Tongue (tissue), 3 donors: ENCODE measurements at places on chromosomes 13 and 19. TPM values are rescaled to one million over a fixed set of nuclear protein-coding genes. Genes with fewer than 3 reads are reported as not detected.

Gene ZIM2
- total RNA-seq: 6.1 TPM

DNA sequence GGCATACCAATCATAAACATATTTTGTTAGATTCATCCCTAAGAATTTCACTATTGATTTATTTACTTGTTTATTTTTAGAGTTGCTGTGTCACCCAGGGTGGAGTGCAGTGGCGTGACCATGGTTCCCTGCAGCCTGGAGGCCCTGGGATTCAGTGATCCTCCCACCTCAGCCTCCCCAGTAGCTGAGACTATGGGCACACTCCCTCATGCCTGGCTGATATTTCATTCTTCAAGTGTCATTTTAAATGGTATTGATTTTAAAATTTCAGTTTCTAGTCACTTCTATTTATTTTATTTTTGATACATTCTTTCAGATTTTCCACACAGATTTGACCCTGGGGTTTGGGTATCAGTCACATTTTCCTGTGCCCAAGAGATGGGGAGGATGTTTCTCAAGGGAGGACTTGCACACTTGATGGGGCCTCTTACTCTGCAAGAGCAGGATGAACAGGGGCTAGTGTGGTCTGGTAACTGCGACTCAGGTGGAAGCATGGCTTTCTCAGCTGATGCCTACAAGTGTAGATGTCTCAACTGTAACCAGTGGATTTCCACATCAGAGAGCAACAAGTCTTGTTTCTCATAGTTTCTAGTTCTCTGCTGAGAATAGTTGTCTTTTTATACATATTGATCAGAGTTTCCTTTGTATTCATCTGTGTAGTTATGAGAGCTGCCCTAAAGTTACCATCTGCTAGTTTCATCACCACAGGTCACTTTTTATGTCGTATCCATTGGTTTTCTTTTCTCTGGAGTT is 40.2 kb downstream of the CCNE1 start:
- DNase-seq: no peak

GRCh38 chr19:33186431-33187182 is 7.5 kb upstream of the LRP3 start:
- DNase-seq: no peak

Gene SIGLEC5
- not detected for total RNA-seq

DNA sequence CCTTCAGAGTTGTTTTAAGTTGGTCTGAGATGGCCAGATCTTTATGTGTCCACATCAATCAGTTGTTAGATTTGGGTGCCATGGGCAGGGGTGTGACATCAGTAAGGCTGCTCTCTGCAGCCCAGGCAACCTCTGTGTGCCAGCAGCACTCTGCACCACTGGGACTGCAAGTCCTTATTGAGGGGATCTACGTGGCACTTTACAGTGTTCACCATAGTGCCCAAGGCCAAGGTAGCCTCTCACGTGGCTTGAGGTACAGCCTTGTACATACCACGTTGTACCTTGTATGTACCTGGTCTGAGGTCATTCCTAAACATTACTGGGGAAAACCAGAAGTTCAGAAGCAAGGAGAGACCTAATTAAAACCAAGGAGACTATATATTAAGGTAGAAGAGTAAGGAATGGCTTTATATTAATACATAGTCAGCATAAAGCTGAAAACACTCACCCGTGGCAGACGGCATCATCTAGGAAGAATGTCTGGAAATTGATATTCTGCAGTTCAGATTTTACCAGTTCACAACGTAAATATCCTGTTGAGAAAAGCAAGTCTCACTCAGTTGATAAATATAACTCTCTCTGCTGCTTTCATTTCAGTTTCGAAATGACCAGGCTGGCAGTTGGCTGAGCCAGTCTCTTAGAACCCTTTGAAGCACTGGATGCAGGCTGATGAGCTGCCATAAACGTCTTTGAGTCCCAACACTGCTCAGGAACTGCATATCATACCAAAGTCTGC is 128.8 kb downstream of the ZDHHC20 start:
- DNase-seq: no peak

DNA sequence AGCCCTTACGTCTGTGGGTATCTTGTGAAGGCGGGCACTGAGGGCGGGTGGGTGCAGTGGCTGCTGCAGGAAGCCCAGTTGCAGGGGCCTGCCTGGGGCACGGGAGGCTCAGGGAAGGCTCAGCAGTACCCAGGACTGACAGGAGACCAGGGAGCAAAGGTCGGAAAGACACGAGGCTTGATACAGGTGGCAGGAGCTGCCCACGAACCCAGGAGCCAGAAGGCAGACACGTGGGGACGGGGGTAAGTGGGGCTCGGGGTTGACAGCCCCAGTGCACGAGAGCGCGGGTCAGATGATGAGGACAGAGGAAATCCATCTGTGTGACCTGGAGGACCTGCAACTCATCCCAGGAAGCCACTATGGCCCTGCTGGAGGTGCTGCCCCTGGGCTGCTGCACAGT is 25.3 kb downstream of the ELAVL1 start:
- no peak for DNase-seq

Gene PRR19
- total RNA-seq: 0.62 TPM

Gene PRPF31
- total RNA-seq: 44.9 TPM

Gene KATNAL1
- total RNA-seq: 30.4 TPM

Gene ZNF486
- 9.5 TPM for total RNA-seq

GRCh38 chr13:114057166-114058050 is 75.0 kb downstream of the RASA3 start:
- DNase-seq: no peak

Gene ZNF726
- 9.3 TPM for total RNA-seq

DNA sequence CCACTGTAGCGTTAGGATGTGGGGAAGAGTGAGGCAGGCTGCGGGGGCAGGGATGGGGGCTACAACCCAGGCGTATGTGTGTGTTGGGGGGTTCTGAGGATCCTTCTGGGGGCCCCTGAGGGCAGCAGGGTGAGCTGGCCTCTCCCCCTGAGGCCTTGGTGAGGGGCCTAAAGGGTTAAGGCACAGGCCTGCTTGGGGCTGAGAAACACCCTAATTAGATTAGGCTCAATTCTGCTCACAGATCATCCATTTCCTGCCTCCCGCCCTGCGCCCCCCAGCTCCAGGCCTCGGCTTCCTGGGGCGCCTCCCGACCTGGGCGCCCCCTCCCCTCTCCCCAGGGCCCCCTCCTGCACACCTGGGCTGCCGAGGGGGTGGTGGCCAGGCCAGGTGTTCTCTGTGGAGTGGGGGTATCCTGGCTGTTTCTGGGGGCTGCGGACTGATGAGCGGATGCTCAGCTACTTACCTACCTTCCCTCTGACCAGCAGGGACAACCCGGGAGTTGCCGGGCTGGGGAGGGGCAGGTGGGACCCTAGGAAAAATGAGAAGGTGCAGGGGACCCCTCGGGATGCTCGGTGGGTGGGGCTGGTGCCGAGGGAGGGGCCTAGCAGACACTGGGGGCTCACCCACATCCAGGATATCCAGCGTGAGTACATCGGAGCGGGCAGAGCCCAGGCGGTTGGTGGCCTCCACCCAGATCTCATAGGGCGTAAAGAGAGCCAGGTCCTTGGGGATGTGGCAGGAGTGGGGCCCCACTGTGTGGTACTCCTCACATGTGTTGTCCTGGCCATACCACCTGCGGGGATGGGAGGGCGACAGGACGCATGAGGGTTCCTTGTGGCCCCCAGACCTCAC is 8.6 kb downstream of the CRLF1 start:
- no peak for DNase-seq

Gene STOML3
- 0.10 TPM for total RNA-seq

DNA sequence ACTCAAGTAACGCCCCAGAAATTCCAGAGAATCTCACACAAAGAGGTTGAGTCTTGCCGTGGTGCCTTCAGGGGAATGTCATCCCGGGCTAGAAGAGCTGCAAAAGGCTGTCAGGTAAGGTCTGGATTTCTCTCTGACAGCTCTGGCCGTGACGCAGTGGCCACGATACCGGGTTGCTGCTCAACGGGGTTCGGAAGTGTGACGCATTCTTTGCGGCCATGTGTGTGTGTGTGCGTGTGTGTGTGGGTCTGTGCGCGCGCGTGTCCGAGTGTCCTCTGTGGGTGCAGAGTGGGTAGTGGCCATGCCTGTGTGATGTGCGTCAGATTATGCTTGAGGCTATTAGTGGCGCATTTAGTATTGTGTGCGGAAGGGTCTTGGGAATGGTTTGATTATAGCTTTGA is 306 bp downstream of the ZNF540 start:
- DNase-seq: no peak

GRCh38 chr13:70310396-70311119 is 202.3 kb upstream of the KLHL1 start:
- peak; percentile 58 for DNase-seq

DNA sequence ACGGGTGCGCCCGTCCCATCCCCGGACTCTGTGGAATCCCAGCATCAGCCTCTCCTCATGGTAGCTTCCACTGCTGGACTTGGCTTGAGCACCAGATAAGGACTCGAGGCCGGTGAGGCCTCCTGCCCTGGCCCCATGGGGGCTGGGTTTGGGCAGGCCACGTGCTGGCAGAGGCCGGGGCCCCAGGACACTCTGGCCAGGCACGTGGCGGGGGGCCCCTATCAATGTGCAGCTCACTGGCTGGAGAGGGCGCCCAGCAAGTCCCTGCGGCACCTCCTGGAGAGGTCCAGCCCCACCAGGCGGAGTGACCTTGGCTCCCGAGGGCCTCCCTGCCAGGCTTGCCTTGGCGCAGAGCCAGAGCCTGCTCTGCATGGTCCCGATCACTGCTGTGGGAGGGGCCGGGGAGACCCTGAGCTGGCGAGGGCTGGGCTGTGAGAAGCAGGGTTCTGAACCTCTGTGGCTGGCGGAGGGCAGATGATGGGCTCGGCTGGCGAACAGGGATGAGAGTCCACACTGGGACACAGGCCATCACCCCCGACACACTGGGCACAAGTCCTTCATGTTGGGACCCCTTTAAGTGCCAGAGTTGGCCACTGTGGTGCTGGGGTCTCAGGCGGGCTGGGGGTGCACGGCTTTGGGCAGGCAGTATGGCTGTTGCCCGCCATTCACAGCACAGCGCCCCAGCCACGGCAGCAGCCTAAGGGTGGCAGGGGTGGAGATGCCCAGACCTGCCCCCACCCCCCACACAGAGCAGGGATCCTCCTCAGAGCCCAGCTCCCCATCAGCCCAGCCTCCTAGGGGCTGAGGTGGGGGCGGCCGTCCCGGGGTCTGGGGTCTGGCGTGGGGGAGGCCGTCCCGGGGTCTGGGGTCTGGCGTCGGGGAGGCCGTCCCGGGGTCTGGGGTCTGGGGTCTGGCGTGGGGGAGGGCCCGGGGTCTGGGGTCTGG is 19.1 kb downstream of the CEBPG start:
- peak; percentile 50 for DNase-seq

Gene SYT3
- 0.10 TPM for total RNA-seq

DNA sequence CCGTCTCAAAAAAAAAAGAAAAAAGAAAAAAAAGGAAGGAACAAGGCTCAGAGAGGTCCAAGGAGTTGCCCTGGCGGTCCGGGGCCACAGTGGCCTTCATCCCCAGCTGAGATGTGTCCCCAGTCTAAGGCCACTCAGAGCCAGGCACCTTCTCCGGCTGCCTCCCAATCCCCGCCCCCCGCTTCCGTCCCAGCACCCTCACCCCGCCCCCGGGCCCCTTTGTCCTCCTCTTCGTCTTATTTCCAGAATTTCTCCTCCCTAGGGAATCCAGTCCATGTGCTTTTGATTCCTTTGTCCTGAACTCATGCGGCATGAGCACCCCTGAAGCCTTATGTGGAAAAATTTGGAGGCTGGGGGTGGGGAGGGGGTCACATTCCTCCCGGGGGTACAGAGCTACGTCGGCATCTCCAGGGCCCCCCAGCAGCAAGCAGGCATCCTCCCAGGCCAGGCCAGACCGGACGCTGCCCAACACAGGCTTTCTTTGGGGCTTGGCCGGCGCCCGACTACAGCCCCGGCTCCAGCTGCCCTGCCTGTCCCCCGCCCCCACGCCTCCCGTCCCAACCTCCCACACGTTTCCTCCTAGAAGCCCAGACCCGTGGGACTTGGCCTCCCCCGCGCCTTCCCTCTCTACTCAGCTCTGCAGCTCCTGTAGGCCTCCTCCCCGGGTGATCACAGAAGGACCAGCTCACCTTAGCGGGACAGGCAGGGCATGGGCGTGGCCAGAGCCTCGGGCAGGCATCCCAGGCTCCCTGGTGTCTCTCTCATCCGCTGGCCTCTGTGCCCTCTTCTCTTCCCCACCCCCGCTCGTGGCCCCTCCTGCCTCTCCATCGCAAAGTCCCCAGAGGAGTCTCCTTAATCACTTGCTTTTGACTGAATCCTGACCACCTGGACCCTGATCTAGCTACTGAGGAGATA is 17.8 kb upstream of the ADGRE5 start:
- peak; percentile 66 for DNase-seq

GRCh38 chr19:50777830-50778303 is 7.6 kb downstream of the GPR32 start:
- no peak for DNase-seq

DNA sequence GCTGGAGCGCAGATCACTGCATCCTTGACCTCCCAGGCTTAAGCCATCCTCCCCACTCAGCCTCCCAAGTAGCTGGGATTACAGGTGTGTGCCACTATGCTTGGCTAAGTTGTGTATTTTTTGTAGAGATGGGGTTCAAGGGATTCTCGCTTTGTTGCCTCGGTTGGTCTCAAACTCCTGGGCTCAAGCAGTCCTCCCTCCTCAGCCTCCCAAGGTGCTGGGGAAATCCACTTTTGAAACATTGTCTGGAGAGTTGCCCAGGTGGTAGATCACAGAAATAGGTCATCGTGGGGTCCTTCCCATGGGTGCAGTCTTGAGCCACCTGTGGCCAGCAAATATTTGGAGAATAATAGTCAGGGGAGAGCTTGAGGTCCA is 5.2 kb downstream of the LDLR start:
- DNase-seq: no peak

GRCh38 chr13:78701383-78701782 is 42.4 kb upstream of the OBI1 start:
- no peak for DNase-seq

DNA sequence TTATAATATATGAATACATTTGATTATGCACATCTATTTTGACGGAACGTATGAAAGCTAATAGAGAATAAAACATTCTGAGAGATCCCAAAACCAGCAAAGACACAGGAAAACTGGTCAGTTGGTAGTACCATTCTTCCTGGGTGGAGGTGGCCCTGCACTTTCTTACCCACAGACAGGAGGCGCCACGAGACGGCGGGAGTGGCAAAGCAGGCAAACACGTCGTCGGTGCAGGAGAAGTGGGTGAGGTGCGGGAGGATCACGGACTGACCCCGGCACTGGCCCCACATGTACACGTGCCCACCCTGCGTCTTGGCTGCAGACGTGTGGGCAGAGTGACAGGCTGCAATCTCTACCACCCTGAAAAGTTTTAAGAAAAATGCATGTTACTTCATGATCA is 36.1 kb downstream of the RCBTB1 start:
- DNase-seq: no peak

DNA sequence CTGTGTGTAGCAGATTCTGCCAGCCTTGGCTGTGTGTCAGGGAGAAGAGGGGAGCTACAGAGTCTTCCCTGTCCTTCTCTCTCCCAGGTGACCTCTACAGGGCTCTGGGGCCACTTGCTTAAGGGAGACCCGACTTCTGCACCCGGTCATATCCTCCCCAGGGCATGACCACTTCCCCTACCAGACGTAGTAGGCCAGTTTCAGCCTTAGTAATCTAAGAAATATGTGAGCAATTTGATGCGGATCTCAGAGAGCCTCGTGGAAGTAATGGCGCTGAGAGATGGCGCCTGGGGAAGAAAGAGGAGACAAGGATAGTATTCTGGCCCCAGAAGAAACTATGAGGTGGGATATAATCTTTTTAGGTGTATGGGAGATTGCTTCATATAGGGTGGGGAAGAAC is 41.9 kb downstream of the NFIX start:
- DNase-seq: no peak
